ENCODE measurements at places on chromosomes 16 and 17.

GRCh38 chr16:17557480-17557879 lies 86.7 kb upstream of the XYLT1 start:
- H3K4me3 ChIP-seq = no peak overlapping the region
- no peak for DNase-seq
- H3K27ac ChIP-seq = no peak overlapping the region
- H3K27me3 ChIP-seq = no peaks in the 10 kb centered on the region
- H3K4me1 ChIP-seq = peaks cover 2% of the 10 kb centered on the region

GRCh38 chr16:50309527-50310307 lies 43.4 kb downstream of the ADCY7 start:
- H3K4me3 ChIP-seq = no peak overlapping the region
- H3K27ac ChIP-seq = no peak overlapping the region
- DNase-seq = no peak
- H3K27me3 ChIP-seq = no peaks in the 10 kb centered on the region
- H3K4me1 ChIP-seq = peaks cover 3% of the 10 kb centered on the region

- DNase-seq = no peak
- H3K4me3 ChIP-seq = no peak overlapping the region
These were observed 9.8 kb downstream of the CA5A start for GRCh38 chr16:87926246-87927194.

- no peaks in the 10 kb centered on the region for H3K36me3 ChIP-seq
- H3K4me3 ChIP-seq = no peak overlapping the region
- H3K27ac ChIP-seq = no peak overlapping the region
- no peaks in the 10 kb centered on the region for H3K4me1 ChIP-seq
These were observed 116.6 kb downstream of the ZNF18 start for GRCh38 chr17:11880714-11881113.

DNA sequence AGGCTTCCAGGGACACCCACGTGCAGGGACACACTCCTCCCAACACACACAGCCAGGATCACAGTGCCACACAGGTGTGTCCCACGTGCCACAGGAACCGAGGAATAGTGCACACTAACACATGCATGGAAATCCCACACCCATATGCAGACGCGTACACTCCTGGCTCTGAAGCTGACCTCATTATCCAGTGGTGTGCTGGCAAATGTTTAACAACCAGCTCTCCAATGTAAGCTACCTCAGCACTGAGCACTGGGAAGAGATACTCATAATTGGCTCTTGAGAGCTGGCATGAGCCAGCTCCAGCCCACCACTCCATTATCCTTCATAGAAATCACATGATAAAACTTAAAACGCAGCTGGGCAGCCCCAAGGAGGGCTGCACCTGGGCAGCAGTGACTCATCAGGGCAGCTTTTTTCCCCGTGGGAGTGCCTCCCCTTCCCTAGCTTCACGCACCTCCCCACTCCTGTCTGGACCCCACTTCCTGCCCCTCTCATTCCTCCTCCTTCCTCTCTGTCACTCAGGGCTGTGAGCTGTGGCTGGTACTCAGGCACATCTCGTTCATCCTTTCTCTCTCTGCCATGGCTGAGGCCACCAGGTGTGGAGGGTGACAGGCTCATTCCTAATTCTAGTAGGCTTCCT lies 14.9 kb upstream of the TBX21 start:
- peaks cover 46% of the 10 kb centered on the region for H3K27me3 ChIP-seq
- no peak for DNase-seq
- H3K36me3 ChIP-seq = no peaks in the 10 kb centered on the region
- peaks cover 23% of the 10 kb centered on the region for H3K4me1 ChIP-seq
- H3K4me3 ChIP-seq = no peak overlapping the region
- no peak overlapping the region for H3K27ac ChIP-seq

DNA sequence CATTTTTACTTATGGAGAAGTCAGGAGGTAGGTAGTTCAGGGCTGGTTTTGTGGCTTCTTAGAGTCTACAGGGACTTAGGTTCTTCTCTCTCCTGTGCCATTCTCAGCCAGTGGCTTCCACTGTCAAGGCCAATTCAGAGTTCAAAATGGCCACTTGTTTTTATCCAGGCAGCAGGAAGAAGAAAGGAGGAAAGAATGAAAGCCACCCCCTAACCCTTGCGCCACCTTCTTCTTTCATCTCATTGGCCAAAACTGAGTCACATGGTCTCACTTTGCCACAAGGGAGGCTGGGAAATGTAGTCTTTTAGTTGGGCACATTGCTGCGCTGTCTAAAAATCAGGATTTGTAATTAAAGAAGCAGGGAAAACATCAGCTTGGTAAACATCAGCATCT lies 60.8 kb upstream of the MED9 start:
- H3K27ac ChIP-seq = peak overlapping the region; percentile 31
- H3K27me3 ChIP-seq = no peaks in the 10 kb centered on the region
- DNase-seq = peak; percentile 86
- peaks cover 12% of the 10 kb centered on the region for H3K4me1 ChIP-seq
- H3K36me3 ChIP-seq = no peaks in the 10 kb centered on the region
- no peak overlapping the region for H3K4me3 ChIP-seq

DNA sequence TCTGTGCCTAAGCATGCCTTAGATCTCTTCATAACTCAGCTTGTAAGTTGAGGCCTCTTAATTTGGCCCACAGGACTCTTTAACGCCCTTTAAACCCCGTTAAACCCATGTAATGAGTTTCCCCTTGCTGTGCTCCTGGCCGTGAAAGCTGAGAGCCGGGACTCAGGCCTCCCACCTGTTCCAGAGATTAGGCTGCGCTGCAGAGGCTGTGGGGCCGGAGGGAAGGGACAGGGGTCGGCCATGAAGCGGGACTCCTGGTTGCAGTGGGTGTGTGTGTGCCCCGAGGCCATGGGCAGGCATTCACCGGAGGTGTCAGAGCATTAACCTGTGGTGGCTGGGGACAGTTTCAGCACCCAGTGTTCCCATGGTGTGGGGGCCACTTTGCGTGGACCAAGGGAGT lies 150.8 kb upstream of the IRX3 start:
- H3K27ac ChIP-seq = no peak overlapping the region
- H3K36me3 ChIP-seq = no peaks in the 10 kb centered on the region
- no peak overlapping the region for H3K4me3 ChIP-seq
- H3K27me3 ChIP-seq = no peaks in the 10 kb centered on the region
- DNase-seq = no peak

GRCh38 chr17:22286337-22287041 lies 594.2 kb downstream of the KCNJ18 start:
- no peak overlapping the region for H3K4me3 ChIP-seq
- DNase-seq = no peak

- H3K27ac ChIP-seq = no peak overlapping the region
- H3K4me1 ChIP-seq = no peaks in the 10 kb centered on the region
These were observed 139.1 kb downstream of the SOX9 start for GRCh38 chr17:72259922-72260321.

DNA sequence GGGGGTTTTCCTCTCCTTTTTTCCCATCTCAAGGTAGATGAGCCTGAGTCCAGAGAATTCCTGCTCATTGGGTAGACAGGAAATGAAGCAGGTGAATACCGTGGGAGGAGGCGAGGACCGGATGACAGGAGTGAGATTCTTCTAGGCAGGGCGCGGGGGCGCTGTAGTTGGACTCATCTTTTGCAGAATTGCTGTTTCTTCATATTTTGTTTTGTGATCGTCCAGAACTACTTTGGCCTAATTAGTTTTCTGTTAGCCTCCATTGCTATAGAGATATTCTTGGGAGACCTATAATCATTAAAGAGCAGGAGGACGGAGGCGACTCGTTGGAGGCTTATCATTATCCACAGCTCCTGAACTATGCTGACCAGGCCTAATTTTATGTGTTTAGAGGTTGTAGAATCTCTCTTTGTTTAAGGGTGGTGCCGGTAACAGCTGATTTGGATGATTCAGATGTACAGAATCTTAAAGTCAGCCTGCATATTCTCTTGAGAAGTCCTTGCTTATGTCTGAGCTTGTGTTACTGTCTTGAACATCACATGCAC lies 650 bp downstream of the ATP6V0A1 start:
- DNase-seq = peak; percentile 70
- peaks cover 2% of the 10 kb centered on the region for H3K4me1 ChIP-seq
- H3K27ac ChIP-seq = peak overlapping the region; percentile 88
- H3K4me3 ChIP-seq = peak overlapping the region; percentile 80
- no peaks in the 10 kb centered on the region for H3K27me3 ChIP-seq

GRCh38 chr16:85735225-85735635 lies 15.7 kb downstream of the C16orf74 start:
- H3K27ac ChIP-seq = no peak overlapping the region
- no peak for DNase-seq
- H3K4me1 ChIP-seq = no peaks in the 10 kb centered on the region
- no peaks in the 10 kb centered on the region for H3K27me3 ChIP-seq

- no peak for DNase-seq
- no peak overlapping the region for H3K4me3 ChIP-seq
- H3K36me3 ChIP-seq = peaks cover 5% of the 10 kb centered on the region
- H3K4me1 ChIP-seq = no peaks in the 10 kb centered on the region
These were observed 119.8 kb downstream of the CLEC16A start for GRCh38 chr16:11064202-11064540.

- no peaks in the 10 kb centered on the region for H3K36me3 ChIP-seq
- H3K4me3 ChIP-seq = no peak overlapping the region
- H3K27ac ChIP-seq = no peak overlapping the region
- H3K27me3 ChIP-seq = no peaks in the 10 kb centered on the region
These were observed 3.7 kb upstream of the SLC39A11 start for GRCh38 chr17:73096211-73096610.

DNA sequence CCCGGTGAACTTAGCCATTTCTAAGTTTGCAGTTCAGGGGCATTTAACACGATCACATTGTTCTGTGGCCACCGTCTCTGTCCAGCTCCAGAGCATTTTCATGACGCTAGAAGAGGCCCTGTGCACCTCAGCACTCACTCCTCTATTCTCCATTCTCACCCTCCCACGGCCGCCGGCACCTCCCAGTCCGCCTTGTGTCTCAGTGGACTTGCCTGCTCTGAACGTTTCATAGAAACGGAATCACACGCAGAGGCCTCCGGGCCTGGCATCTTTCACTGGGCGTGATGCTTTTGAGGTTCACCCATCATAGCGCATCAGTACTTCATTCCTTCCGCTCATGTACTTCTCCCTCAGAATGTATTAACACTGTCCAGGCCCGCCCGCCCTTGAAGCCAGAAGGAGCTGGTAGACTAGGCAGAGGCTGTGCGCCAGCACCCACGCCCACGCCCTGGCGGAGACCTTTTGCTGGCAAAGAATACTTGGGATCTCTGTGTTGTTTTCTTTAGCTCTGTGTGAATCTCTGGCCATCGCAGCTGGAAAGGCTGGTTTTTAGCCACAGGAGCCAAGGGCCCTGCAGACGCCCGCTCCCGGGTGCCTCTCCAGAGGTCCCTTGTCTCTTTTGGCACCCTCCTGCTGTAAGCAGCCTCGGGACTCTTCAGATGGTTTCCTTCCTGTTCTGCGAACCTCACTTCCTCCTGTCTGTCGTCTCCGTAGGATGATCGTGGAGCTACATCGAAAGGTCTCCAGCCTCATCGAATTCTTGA lies 23.4 kb upstream of the JPT2 start:
- no peaks in the 10 kb centered on the region for H3K4me1 ChIP-seq
- no peaks in the 10 kb centered on the region for H3K27me3 ChIP-seq
- H3K27ac ChIP-seq = no peak overlapping the region
- DNase-seq = no peak

- no peak overlapping the region for H3K4me3 ChIP-seq
- H3K27me3 ChIP-seq = no peaks in the 10 kb centered on the region
- H3K27ac ChIP-seq = no peak overlapping the region
- H3K36me3 ChIP-seq = peaks cover 13% of the 10 kb centered on the region
These were observed 28.9 kb downstream of the LITAF start for GRCh38 chr16:11557801-11558200.

DNA sequence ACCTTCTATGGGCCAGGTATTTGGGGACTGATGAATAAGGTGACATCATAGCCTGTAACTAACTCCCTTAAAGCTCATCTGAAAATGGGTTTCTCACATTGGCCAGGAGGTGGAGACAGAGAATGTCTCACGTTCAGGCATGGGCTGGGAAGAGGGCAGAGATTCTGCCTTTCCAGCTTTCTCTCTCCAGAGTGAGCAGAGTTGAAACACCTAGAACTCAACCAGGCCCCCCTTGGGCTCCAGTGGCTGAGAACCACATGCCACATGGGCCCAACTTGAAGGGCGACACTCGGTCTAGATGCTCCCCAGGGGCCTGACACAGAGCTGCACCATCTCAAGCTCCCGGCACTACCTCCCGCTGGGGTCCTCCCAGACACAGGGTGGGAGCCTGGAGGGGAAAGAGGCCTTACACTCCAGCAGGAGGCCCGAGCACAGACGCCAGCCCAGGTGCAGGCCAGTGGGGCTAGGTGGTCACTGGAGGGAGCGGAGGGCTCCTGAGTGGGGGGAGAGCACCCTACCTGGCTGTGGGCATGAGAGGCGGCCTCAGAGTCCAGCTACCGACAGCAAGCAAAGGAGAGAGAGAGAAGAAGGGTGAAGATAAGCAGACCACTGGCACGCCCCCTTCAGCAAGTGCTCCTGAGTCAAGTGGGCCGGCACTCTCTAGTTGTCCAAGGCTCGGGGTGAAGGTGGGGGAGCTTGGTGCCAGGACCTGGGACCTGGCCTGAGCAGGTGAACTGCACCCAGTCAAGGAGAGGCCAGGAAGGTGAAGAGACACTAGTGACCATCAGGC lies 55.9 kb downstream of the MYO18A start:
- H3K27ac ChIP-seq = no peak overlapping the region
- H3K4me1 ChIP-seq = no peaks in the 10 kb centered on the region
- peak; percentile 69 for DNase-seq
- H3K36me3 ChIP-seq = peaks cover 12% of the 10 kb centered on the region
- no peak overlapping the region for H3K4me3 ChIP-seq
- no peaks in the 10 kb centered on the region for H3K27me3 ChIP-seq

GRCh38 chr17:80859002-80859941 lies 132.4 kb upstream of the CHMP6 start:
- peak; percentile 97 for DNase-seq
- peak overlapping the region; percentile 99 for H3K27ac ChIP-seq
- no peak overlapping the region for H3K4me3 ChIP-seq
